ENCODE measurements at places on chromosomes 11 and 22.

DNA sequence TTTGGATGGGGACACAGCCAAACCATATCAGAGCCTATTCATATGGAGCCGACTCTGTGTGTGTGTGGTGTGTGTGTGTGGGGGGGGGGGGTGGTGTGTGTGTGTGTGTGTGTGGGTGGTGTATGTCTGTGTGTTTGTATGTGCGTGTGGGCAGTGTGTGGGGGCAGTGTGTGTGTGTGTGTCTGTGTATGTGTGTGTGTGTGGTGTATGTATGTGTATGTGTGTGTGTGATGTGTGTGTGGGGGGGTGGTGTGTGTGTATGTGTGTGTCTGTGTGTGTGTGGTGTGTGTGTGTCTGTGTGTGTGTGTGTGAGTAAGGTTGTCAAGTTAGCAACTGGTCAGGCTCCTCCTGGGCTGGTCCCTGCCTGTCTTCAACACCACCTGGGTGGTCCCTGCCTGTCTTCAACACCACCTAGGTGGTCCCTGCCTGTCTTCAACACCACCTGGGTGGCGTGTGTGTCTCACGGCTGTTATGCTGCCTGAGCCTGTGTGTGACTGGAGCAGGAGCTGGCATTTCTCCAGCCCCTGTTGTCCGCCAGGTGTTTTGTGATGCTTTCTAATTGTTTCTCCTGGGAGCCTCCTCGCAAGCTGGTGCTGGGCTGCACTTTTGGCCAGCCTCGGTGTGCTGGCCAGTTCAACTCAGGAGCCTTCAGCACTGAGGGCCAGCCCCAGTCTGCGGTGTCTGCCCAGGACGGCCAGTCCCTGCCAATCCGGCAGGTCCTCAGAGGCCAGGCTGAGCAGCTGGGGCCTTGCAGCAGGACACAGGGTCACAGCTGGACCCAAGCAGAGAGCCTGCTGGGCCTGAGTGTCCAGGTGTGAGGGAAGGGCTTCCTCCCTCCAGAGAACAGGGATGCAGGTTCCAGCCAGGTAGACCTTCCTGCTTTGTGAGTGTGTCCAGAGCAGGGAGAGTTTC is 21.5 kb upstream of the PVALB start:
- no peak for DNase-seq

- DNase-seq, result no peak
Measured at GRCh38 chr11:32200136-32200847, 109.4 kb downstream of the RCN1 start.

- DNase-seq, result no peak
Measured at GRCh38 chr11:68753300-68753699, 2.0 kb upstream of the TESMIN start.

DNA sequence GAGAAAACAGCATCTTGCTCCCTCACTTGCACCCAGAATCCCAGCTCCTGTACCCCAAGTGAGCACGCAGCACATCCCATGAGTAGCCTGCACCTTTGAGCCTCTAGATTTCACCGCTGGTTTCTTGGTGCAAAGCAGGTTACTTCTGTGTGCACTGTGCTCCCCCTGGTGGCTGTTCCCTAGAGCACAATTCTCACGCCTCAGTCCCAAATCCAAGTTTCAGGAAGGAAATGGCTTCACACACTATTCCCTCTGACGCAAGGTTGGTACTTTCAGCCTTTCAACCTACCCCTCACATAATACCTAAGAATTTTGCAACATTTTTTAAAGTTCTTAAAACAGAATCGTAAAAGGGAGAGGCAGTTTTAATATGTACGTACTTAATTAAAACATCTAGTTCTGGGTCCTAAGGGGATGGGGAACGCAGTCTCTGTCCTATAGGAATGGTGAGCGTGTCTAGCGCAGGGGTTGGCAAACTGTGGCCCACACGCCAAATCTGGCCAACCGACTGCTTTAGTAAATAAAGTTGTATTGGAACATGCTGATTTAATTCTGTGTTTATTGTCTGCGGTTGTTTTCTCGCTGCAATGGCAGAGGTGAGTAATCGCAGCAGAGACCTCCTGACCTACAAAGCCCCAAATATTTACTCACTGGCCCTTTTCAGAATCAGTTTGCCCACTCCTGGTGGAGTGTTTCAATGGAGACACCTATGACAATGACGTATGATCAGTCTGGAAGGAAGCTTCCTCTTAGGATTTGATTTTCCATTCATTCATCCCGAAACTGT is 27.5 kb downstream of the DHCR7 start:
- DNase-seq, result no peak

DNA sequence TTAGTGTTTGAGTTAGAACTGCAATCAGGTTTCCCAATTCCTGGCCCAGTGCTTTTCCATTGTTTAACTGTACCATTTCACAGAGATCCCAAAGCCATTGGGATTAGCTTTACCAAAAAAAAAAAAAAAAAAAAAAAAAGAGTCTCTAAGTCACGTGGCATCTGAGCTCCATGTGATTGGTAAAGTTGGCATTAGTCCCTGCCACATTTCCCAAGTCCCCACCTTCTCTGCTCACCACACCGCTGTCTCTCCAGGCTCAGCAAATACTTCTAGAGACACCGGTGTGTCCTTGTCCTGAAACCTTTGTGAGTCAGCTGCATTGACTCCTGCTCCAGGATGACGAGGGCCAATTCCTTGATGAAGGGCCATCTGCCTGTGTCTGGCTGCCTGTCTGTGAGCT is 305.3 kb downstream of the KIRREL3 start:
- no peak for DNase-seq

GRCh38 chr22:38843657-38844314 is at the start of gene NPTXR:
NPTXR (minus strand) TSS chr22:38844028.
- peak; percentile 40 for DNase-seq

DNA sequence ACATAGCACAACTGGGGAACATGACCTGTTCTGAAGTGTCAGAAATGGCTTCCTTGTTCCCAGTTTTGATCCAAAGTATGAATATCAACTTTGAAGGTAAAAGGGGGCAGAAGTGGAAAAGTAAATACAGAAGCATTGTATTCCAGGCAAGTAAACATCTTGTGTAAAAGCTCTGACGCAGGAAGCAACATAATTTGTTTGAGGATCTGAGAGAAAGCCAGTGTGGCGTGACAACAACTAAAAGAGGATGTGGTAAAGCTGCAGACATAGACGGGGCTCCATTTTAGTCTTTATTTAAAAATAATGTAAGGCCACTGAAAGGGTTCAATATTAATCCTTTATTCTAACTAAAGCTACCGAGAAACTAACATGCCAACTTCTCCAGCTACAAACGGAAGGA is 310.2 kb downstream of the DLG2 start:
- peak; percentile 4 for DNase-seq

GRCh38 chr11:129268371-129268770 is 76.2 kb upstream of the ARHGAP32 start:
- DNase-seq, result no peak

DNA sequence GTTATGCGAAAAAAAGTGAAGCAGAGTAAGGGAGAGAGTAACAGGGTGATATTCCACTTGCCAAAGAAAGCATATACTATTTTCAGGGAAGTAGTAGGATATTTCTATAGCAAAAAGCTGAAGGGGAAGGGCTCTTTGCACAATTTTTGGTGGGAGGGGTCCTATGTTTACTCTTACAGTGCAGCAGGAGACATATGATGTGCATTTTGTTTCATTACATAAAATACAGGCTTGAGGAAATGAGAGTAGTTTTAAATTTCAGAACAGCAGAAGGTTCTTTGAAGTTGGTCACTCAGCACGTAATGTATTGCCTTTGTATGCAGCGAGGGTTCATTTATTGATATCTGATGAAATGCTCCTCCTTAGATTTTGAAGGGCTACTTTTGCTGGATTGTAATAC is 3.1 kb upstream of the PIK3IP1 start:
- no peak for DNase-seq

GRCh38 chr11:30446520-30446919 is 123.6 kb downstream of the ARL14EP start:
- DNase-seq, result no peak

- no peak for DNase-seq
Measured at GRCh38 chr11:115845872-115846271, 341.7 kb upstream of the CADM1 start.
